ENCODE measurements at places on chromosomes 1 and 21.

DNA sequence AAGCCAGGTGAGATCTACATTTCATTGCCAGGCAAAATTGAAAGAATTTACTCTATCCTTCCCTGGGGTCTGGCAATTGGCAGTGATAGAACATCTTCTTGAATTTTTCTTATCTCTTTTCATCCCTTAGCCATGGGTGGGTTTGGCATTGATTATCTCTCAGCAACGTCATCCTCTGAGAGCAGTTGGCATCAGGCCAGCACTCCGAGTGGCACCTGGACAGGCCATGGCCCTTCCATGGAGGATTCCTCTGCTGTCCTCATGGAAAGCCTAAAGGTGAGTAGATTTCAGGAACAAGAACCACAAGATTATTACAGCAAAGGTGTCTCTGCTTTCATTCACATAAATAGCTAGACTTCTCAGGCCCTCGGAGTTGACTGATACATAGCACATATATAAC, 39.3 kb downstream of the NCF2 start:
- no peak for DNase-seq

DNA sequence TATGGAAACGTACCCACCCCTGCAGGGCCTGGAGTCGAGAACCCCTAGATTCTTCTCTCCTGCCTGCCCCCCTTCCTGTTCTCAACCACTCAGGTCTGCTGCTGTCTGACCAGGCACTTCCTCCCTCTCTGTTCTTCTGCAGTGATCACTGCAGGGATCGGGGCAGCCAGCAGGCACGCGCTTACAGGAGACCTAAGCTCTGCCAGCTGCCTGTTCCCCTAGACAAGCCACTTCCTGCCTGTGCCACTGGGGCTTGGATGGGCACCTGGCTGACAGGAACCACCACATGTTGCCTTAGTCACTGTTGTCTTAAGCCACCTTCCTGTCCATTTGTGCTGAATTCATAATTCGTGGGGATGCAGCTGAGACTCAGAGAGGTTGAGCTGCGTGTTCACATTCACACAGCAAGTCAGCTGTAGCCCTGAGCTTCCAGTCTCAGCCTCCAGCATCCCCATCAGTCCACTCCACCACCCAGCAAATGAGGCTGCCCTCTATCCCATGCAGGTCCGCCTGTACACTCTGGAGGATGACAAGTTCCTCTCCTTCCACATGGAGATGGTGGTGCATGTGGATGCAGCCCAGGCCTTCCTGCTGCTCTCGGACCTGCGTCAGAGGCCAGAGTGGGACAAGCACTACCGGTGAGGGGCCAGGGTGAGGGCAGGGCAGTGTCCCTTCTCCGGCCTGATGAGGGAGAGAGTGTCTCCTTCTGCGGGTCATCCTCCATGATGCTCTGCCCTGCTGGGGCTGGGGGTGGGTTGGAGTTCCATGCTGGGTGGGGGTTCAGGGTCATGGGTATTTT, 18.6 kb downstream of the FAM151A start:
- peak; percentile 1 for DNase-seq

- DNase-seq, result no peak
These were observed 20.4 kb downstream of the OLFML2B start for GRCh38 chr1:162003061-162003829.

DNA sequence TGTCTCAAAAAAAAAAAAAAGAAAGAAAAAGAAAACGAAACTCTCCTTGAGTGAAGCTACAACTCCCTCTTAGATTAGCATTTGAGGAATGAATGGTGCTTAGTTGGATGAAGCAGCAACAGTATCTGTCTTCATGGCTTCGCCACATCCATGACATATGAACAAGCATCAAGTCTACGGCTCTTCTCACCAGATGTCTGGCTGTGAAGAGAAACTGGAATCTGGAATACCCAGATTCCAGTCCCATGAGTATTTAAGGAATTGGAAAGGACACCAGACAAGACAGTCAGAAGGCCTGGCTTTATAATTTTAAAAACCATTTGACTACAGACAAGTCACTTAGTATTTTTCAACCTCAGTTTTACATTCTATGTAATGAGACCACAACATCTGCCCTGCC, 38.0 kb upstream of the TADA1 start:
- no peak for DNase-seq

GRCh38 chr1:93672069-93672468, 9.6 kb downstream of the BCAR3 start:
- no peak for DNase-seq

- DNase-seq, result no peak
These were observed 76.1 kb upstream of the GADD45A start for GRCh38 chr1:67608661-67609576.

DNA sequence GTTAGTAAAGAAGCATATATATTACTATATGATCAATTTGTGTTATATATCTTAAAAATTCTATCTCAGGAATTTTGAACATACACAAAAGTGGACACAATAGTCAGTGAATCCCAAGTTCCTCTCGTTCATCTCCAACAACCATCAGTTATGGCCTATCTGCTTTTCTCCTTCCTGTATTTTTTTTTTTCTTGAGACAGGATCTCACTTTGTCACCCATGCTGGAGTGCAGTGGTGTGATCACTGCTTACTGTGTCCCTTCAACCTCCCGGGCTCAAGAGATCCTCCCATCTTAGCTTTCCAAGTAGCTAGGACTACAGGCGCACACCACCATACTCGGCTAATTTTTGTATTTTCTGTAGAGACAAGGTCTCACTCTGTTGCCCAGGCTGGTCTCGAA, 9.4 kb downstream of the SPEN start:
- no peak for DNase-seq

DNA sequence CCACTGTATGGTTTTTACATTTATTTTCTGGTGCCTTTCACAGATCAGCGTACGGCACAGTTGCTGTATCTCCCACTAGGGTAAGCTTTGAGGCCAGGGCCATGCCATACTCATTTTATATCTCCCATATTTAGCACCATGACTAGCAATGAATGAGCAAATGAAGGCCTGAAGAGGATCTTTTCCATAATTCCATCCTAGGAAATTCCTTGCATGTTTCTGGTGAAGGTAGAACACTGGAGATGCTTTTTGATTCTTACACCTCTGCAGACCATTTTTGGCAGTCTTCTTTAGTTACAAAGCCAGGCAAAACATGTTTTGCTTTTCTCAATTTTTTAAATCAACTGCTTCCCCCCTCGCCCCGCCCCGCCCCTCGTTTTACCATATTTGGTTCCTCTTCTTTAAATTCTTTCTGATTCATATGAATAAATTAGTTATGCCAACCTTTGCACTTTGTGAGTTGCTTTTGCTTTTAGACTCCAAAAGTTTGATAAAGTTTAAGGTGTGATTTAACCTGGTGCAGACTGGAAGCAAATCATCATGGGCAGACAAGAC, 78.9 kb upstream of the AK4 start:
- DNase-seq, result no peak

DNA sequence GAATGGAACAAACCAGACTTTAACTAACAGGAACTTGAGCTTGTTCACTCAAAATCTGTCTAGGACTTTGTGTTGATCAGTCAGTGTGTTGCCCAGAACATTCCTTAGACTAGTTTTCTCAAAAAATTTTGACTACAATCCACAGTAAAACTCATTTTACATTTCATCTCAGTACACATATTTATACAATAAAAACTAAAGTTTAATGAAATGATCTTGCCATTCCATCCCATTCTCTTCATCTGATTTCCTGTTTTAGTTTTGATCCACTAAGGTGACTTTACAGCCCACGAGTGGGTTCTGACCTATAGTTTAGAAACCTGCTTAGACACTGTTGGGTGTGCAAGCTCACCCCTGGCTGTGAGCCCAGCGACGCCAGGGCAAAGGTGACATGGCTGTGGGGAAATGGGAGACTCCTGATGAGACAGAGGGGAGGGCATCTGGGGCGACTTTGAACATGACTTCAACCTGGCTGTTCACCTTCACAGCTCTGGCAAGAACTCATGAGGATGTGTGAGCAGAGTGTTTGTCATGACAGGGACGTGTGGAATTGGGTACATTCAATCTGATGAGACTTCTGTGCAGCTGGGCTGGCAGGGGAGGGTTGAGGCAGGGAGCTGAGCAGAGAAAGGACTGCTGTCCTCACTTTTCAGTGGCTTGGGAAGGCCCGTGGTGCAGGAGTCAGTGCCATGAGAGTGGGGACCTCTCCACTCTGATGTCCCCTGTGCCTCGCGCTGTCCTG, 40.6 kb downstream of the LHX4 start:
- no peak for DNase-seq

GRCh38 chr1:207805841-207806421, 54.1 kb downstream of the CD46 start:
- DNase-seq, result no peak
